ENCODE measurements at places on chromosomes 7 and 10.

DNA sequence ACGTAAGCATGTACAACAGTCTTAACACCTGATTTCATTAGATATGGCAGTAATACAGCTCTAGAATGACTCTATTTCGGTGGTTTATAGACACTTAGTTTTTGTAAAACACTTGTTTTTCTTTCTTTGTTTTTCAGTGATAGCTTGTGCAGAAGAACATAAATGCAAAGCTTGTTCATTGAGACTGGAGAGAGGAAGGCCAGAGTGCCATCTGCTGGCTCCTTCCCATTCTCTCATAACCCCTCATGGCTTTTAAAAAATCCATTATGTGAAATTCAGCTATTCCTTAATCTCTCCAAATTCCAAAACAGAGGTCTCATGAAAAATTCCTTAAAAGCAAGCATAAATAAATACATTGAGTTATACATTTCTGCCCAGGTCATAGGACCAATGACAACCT, 76.3 kb downstream of the CACNB2 start:
- no peak for DNase-seq

GRCh38 chr7:33824911-33825459, 80.4 kb upstream of the BMPER start:
- no peak for DNase-seq

- no peak for DNase-seq
These were observed 285.0 kb downstream of the MALRD1 start for GRCh38 chr10:19333631-19334030.

DNA sequence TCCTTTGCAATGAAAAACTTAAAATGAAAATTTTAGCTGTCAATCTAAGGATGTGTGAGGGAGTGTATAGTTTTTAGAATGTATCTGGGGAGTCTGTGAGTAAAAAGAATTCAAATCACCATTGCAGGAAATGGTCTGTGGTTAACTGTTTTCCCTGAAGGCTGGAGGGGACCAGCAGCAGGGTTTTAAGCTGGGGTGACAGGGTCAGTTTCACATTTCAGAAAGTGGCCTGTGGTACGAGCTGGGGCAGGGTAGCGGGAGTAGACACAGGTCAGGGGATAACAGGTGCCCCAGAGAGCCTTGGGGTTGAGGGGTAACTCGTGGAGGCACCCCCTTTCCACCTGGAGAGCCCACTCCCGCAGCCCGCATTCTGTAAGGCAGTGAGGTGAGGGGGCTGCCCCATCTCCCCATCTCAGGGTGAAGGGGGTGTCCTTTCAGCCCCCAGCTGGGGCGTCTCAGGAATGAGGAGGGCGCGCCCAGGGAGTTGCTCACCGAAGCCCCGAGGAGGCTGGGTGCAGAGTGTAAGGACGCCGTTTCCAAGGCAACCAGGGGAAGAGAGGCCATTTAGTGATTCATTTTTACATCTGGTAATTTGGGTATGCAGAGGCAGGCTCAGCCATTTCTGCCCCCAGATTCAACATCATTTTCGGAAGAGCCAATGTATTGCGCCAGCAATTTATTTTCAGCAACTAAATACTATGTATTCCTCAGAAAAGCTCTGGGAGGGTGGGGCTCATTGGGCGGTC, 168.9 kb downstream of the SLIT1 start:
- no peak for DNase-seq

DNA sequence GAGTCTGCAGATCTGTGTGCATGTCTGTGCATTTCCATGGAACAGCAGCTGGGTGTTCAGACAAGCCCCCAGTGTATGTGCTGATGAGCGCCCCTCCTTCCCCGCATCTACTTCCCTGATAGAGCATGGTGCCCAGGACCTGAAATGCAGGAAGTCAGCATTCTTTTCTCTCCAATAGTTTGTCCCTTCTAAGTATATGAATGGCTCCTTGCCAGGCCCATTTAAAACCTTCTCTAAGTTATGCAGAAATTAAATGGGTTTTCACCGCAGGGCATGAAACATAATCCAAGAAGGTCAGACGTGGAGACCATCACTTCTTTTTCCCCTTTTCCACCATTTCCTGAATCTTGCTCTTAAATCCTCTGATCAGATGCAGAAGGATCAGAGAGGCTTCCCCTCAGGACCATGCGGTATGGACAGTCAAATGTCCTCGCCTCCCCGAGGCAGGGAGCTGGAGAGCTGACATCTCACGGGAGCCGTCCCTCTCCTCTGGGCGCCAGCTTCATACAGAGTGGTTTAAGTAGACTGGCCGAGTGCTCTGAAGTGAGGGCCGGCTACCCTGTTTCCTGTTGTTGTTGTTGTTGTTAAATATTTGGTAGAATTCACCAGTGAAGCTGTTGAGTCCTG, 155.3 kb downstream of the C10orf105 start:
- no peak for DNase-seq

GRCh38 chr10:132005147-132005546, 23.4 kb upstream of the BNIP3 start:
- DNase-seq: no peak

- DNase-seq: no peak
These were observed 24.7 kb downstream of the FAM3C start for GRCh38 chr7:121371367-121371766.

- DNase-seq: no peak
These were observed 651.1 kb downstream of the SORCS1 start for GRCh38 chr10:106513352-106513771.

- DNase-seq: no peak
These were observed 18.3 kb downstream of the KLLN start for GRCh38 chr10:87844837-87845623.

- DNase-seq: no peak
These were observed 28.8 kb downstream of the ABRAXAS2 start for GRCh38 chr10:124830445-124830844.

- no peak for DNase-seq
These were observed 50.6 kb upstream of the CELF2 start for GRCh38 chr10:10967029-10967428.
